Esophagus squamous epithelium (tissue), 5 donors: ENCODE measurements at places on chromosomes 11 and 22.

GRCh38 chr11:34609850-34610249 is 11.0 kb upstream of the EHF start:
- DNase-seq = no peak

DNA sequence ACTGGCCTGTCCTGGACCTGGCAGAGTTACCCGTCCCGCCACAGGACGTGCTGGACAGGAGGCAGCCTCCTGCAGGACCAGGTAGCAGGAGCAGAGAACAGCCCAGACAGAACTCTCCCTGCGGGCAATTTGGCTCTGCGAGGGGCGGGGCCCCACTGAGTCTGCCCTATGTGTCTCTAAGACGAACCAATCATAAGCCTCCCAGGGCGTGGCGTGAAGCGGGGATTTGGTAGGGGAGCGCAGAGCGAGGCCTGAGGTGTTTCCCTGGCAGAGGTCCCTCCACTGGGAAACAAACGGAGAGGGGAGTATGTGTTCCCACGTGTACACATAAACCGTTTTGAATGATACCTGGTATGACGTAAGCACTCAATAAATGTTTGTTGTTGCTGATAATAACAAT is 7.4 kb downstream of the CD82 start:
- DNase-seq = no peak

- DNase-seq = no peak
These were observed 214.1 kb downstream of the BUD13 start for GRCh38 chr11:116558504-116559211.

DNA sequence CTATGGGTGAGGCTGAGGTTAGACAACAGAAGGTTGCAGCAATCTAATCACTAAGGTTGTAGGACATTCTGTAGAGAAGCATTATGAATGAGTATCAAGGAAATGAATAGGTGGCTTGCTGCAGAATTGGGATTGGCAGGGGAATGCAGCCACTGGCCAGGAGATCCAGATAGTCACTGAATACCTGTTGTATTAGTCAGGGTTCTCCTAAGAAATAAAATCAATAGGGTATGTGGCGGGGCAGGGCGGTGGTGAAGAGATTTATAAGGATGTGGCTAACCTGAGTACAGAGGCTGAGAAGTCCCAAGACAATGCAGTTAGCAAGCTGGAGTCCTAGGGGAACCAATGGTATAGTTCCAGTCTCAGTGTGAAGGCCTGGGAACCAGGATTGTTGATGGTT is 163.0 kb downstream of the SPON1 start:
- no peak for DNase-seq

- DNase-seq = no peak
These were observed 18.2 kb downstream of the LIMK2 start for GRCh38 chr22:31230155-31230870.

DNA sequence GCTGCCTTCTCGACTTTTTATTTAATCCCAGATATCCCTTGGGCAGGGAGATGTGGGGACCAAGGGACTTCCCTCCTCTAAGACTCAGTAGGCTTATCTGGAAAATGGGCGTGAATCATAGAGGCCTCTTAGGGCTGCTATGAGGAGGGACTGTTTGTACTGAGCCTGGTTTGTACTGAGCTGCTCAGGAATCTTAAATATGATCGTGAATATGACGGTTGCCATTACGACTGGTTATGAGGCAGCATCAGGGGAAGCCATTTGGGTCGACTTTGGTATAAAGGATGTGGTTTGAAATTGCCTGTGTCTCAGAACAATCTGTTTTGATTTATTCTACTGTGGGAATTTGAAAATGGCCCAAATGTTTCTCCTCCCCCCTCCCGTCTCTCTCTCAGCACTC is 20.6 kb downstream of the TSPAN18 start:
- DNase-seq = no peak

DNA sequence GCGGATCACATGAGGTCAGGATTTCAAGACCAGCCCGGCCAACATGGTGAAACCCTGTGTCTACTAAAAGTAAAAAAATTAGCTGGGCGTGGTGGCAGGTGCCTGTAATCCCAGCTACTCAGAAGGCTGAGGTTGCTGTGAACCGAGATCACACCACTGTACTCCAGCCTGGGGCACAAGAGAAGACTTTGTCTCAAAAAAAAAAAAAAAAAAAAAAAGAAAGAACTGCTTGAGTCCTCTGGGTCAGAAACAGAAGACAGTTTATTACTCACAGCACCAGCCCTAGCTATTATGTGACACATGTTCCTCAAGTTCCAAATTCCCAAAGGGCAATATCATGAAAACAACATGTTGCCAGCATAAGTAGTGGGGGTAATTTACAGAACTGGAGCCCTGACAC is 1014.1 kb upstream of the RAG2 start:
- no peak for DNase-seq

GRCh38 chr11:119744577-119744976 is 15.6 kb upstream of the NECTIN1 start:
- DNase-seq = no peak

GRCh38 chr11:20654038-20654437 is 15.3 kb upstream of the NELL1 start:
- no peak for DNase-seq

GRCh38 chr11:19345848-19346681 is 105.3 kb upstream of the E2F8 start:
- no peak for DNase-seq

- no peak for DNase-seq
These were observed 44.4 kb downstream of the DCDC1 start for GRCh38 chr11:31325160-31325559.

DNA sequence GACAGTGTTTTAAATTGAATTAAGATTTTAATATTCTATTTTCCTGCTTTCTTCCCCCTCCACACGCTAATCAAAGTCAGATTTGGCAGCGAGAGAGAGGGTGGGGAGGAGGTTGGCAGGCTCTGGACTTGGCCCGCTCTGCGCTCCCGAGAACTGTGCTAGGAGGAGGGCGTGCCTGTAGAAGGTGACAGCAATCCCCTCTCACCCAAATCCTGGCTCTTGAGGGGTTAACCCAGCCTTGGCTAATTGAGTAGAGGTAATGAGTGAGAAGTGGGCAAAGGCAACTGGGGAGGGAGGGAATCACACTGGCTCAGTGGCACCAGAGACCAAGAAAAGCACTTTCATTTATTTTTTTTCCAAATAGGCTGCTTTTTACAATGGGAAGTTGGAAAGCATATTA is 42.2 kb downstream of the BUD13 start:
- DNase-seq = no peak

DNA sequence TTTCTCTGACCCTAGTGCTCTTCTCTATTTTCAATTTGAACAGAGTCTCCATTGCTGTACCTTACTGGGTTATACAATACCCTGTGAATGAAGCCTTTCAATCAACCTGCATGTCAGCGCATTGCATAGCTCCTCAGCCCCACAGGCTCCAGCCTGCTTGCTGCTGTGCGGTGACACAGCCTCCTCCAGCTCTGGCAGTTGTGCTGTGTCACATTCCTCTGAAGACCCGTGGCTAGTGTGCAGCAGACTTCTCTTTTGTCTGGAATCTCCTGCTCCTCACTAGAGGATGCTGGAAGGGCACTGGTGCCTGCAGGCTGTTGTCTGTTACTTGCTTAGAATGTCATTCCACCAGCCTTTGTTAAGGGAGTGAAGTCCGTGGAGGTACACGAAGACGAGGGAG is 390.1 kb upstream of the B3GAT1 start:
- DNase-seq = no peak

GRCh38 chr11:84218318-84218717 is 932.2 kb upstream of the CCDC90B start:
- no peak for DNase-seq

- DNase-seq = no peak
These were observed 73.0 kb downstream of the PAK1 start for GRCh38 chr11:77400775-77401449.

DNA sequence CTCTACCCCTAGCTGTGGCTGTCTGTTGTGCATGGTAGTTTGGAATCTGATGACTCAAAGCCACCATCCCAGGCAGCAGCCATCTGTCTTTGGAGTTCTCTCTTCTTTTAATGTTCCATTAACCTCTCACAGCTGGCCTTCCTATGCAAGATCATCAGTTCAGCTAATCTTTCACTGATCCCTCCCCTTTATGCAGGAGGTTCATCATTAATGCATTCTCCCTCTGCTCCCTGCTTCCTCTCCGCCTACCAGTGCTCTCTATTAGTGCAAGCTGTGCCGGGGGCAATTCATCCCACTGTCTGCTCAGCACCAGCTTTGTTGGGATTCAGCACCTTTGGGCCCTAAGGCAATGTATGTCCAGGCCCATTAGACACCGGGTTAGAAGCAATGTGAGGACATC is 413.0 kb upstream of the LRRC4C start:
- no peak for DNase-seq

DNA sequence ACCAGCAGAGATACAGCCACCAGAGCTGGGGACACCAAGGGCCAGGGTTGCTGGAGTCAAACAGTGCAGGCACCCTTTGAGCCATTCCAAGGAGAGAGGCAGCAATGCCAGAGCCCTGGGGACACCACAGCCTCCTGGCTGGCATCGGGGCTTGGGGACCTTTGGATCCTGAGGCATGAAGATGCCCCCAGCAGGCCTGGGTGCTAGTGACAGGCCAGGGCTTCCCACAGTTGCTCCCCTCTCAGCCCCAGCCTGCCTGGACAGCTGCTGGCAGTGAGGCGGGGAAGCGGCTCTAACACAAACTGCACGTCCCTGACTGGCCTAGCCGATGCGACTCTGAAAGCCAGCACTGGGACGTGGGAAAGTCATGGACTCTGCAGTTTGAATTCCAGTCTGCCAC is 2.7 kb downstream of the CD5 start:
- no peak for DNase-seq

DNA sequence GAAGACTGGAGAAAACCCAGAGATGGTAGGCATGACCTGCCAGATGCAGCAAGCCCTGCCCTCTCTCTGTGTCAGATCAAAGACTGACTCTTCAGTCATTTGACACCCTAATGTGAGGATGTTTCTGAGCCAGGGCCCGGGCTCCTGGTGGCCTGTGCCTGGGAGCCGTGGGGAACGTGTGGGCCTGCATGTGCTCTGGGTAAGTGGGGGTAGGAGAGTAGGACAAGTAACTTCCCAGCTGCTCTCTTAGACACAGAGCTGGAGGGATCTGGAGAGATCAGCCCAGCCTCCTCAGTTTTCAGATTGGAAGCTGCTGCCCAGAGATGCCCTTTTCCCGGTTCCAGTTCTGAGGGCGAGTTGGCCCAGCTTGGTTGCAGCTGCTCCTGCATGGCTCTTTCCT is 110.8 kb downstream of the TEAD1 start:
- no peak for DNase-seq

GRCh38 chr11:29190313-29190712 is 826.5 kb downstream of the KCNA4 start:
- no peak for DNase-seq

DNA sequence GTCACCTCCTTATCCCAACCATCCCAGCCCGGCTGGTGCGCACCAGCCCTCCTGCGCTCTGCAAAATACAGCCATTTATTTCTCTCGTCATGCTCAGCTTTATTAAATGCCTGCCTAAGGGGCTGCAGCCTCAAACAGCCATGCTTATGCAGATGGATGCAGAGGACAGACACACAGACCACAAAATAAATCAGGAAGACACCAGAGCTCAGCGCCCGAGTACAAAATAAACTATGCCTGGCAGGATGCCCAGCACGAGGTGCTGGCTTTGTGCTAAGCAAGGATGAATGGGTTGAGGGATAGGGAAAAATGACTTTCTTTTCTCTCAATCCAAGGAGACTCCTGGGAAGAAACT is 70.5 kb downstream of the RPUSD4 start:
- no peak for DNase-seq

GRCh38 chr22:47633111-47633510 is 870.7 kb downstream of the TBC1D22A start:
- DNase-seq = no peak

- no peak for DNase-seq
These were observed 12.1 kb downstream of the TTLL8 start for GRCh38 chr22:50046019-50046415.

- DNase-seq = no peak
These were observed 7.8 kb downstream of the KIRREL3 start for GRCh38 chr11:126992804-126993111.

DNA sequence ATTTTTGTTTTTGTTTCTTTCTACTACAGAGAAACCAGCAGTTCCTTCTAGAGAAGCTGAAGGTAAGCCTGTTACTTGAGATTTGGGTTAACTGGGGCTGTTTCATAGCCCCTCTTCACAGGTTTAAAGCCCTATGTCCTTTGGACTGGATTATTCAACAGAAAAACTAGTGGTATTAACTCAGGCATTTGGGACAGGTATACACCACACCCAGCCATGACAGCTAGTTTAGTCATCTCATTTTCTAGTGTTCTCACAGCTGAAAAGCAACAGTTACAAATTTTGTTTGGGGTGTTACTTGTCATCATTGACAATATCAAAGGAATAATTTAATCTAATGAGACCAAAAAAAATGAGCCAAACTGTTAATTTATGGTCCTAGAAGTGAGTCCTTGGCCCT is 14.0 kb downstream of the LAYN start:
- no peak for DNase-seq

GRCh38 chr11:76604626-76605241 is 65.8 kb downstream of the LRRC32 start:
- no peak for DNase-seq

DNA sequence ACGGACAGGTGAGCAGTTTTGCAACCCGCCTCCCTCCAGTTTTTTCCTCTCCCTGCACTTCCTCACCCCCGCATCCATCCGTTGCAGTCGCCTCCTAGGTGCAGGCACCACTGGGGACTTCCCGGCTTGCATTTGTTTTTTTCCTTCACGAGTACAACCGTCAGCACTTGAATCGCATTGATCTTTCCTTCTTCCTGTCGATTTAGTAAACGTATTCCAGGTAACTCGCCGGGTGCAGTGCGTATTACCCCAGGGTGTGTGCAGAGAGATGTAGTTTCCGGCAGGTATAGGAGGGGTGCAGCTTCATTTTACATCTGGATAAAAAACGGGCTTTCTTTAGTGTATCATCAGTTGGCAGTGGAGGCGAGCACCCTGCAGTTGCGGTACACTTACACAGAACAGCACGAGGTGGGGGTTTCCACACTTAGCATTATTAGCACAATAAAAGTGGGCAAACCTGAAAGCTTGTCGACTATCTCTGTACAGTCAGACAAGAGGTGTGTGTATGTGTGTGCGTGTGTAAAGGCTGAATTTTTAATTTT is at the start of gene SORL1-AS1:
Gene SORL1-AS1, minus strand, starts transcription at position 359 of the 542 bp plus-strand sequence.
- DNase-seq = no peak

- no peak for DNase-seq
These were observed 348.4 kb downstream of the AASDHPPT start for GRCh38 chr11:106425819-106426218.

GRCh38 chr11:2709429-2709828 is 9.6 kb upstream of the KCNQ1OT1 start:
- DNase-seq = no peak
